ENCODE measurements at places on chromosomes 11 and 22.

DNA sequence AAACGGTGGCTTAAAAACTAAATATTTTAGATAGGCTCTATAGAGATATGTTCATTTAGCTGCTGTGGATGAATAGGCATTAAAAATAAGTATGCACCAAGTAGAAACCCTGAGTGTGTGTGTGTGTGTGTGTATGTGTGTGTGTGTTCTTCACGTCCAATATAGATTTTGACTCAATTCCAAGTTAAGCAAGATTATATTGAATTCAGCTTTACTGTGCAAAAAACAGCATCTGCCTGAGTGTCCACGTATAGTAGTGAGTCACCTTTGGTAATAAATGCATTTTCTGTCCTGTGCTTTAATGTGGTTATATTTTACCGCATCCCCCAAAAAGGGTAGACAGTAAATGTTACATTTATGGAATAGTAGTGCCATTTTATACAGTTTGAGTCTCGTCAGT, 71.2 kb downstream of the PDHX start:
- DNase-seq: no peak

- no peak for DNase-seq
These were observed 16.1 kb upstream of the IFITM3 start for GRCh38 chr11:336659-337198.

- DNase-seq: no peak
These were observed 750.2 kb downstream of the OPCML start for GRCh38 chr11:132782102-132782501.

GRCh38 chr11:2102132-2102882, 36.9 kb downstream of the IGF2 start:
- DNase-seq: no peak
